ENCODE measurements at places on chromosomes 5 and 9. TPM values are rescaled to one million over a fixed set of nuclear protein-coding genes. Genes with fewer than 3 reads are reported as not detected.

Gene PCDHB11
- 1.8 TPM for total RNA-seq

Gene SHISAL2B
- total RNA-seq, result not detected

Gene KIF12
- 15.8 TPM for total RNA-seq

Gene PLAC8L1
- total RNA-seq, result not detected

Gene MOB3B
- 1.9 TPM for total RNA-seq

Gene SLC46A2
- total RNA-seq, result not detected

Gene SLC24A2
- not detected for total RNA-seq

All from kidney epithelial cell (primary cell).